ENCODE measurements at places on chromosomes 6 and 20. TPM values are rescaled to one million over a fixed set of nuclear protein-coding genes. Genes with fewer than 3 reads are reported as not detected.

Gene DUSP15
- polyA plus RNA-seq = 11.2 TPM

Gene SAMD5
- polyA plus RNA-seq = 32.8 TPM

GRCh38 chr6:22313796-22314195 lies 17.0 kb upstream of the PRL start:
- no peak for DNase-seq

DNA sequence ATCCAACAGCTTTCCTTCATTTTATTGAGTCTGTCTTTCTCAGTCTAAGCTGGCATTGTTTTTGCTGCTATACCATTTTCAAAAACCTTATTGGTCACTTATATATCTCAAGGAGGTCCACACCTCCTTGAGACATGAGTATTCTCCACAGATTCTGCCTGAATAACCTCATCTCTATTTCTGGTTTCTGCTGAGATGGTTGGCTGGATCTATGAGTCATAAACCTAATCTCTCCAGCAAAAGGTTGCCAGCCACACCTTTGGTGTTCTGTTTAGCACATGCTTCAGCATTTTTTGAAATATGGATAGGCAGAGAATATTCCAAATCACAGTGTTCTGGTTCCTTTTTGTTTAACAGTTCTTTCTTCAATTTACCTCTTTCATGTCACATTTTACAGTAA lies 40.8 kb upstream of the TMEM244 start:
- no peak for DNase-seq

DNA sequence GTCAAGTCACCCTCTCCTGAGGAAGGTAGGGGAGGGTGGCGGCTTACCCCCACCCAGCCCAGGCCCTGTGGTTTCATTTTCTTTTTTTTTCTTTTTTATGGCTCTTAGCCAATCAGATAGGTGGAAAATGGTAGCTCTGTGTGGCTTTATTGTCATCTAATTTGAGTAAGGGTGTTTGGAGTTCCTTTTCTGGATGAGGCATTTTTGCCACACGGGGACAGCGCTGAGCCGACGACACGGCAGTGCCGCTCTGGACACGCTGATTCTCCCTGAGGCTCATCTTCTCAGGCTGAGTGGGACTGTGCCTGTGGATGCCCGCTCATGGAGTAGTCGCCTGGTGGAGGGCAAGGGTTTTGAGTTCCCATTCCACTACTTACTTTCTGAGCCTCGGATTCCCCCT lies 37.6 kb upstream of the ANGPT4 start:
- no peak for DNase-seq

DNA sequence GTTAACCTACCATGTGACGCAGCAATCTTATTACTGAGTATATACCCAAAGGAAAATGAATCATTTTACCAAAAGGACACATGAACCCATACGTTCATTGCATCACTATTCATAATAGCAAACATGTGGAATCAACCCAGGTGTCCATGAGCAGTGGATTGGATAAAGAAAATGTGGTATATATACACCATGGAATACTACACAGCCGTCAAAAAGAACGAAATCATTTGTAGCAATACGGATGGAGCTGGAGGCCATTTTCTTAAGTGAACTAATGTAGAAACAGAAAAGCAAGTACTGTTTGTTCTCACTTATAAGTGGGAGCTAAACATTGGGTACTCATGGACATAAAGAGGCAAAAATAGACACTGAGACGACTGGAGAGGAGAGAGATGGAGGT lies 44.2 kb downstream of the TBPL1 start:
- no peak for DNase-seq

DNA sequence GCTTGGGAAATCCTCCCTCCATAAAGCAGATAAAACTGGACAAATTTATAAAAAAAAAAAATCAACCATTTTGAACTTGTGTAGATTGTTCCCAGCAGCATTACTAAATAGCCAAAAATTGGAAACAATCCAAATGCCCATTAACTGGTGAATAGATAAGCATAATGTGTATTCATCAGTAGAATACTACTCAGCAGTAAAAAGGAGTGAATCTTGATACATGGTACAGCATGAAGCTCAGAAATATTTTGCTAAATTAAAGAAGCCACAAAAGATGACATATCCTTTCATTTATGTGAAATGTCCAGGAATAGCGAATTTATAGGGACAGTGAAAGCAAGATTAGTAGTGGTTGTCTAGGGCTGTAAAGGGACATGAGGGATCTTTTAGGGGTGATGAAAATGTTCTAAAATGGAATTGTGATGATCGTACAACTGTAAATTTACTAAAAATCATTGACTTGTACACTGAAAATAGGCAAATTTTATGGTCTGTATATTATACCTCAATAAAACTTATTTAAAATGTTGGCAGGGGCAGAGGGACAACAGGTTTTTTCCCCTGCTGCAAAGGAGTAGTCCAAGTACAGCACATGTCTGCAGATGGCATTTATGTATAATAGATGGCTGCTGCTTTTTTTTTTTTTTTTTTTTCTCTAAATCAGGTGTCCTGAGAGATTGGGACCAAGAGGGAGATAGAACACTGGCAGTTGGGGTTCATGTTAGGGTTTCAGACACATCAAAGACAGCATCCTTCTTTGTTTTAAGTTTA lies 59.5 kb downstream of the CBFA2T2 start:
- no peak for DNase-seq

DNA sequence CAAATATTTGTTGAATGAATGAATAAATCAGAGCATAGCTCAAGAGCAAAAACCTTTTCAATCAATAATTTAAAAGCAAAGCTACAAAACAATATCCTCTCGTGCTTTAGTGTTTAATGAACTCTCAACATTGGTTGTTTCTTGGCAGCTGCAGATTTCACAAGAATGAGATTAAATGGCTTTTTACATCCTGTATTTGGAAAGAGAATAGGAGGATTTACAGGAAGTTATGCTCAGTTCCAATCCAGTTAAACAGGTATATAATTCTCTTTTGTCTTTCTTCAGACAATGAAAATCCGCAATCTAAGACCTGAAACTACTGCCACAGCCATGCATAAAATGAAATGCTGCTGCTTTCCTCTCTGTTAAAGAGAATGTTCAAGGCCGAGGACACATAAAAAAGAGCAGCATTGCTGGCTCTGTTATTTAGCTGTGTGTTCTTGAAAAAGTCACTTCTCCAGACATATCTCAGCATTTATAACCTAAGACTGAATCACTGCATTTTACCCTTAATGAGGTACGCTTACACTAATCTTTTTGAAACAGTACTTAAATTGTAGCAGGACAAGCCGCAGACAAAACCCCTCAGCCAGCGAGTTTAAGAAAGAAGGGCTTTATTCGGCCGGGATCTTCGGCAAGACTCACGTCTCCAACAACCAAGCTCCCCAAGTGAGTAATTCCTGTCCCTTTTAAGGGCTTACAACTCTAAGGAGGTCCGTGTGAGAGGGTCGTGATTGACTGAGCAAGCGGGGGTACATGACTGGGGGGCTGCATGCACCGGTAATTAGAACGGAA lies 3.6 kb downstream of the C6orf52 start:
- DNase-seq = no peak

- no peak for DNase-seq
Measured at GRCh38 chr6:138430361-138431145, 26.5 kb downstream of the HEBP2 start.

Measured in large intestine (tissue), 12 donors.